Esophagus squamous epithelium (tissue), 5 donors: ENCODE measurements at places on chromosomes 4 and X.

GRCh38 chrX:150766351-150767044 lies 73.3 kb downstream of the MTMR1 start:
- no peak for DNase-seq

DNA sequence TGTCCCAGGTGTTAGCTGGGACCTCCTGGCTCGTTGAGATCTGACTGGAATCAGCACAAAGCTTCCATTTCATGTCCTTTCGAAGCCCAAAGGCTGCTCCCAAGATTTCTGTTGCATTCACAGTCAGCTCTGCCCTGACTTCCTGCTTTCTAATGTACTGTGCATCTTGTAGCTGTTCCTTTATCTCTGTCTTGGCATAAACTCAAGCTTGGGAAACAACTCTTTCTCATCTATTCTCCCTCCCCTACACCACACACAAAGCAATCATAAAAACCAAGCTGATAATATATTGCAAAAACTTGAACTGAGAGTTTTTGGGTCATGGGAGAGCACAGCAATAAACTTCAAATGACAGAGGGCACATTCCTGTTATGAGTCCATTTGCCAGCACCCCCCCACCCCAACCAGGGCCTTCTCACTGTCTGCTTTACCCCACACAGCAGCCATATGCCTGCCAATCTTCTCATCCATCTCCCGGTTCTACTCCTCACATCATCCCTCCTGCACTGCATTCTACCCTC lies 76.3 kb downstream of the SYNPO2 start:
- no peak for DNase-seq

- DNase-seq: no peak
Observed at GRCh38 chr4:150668824-150669223, 86.9 kb downstream of the MAB21L2 start.

DNA sequence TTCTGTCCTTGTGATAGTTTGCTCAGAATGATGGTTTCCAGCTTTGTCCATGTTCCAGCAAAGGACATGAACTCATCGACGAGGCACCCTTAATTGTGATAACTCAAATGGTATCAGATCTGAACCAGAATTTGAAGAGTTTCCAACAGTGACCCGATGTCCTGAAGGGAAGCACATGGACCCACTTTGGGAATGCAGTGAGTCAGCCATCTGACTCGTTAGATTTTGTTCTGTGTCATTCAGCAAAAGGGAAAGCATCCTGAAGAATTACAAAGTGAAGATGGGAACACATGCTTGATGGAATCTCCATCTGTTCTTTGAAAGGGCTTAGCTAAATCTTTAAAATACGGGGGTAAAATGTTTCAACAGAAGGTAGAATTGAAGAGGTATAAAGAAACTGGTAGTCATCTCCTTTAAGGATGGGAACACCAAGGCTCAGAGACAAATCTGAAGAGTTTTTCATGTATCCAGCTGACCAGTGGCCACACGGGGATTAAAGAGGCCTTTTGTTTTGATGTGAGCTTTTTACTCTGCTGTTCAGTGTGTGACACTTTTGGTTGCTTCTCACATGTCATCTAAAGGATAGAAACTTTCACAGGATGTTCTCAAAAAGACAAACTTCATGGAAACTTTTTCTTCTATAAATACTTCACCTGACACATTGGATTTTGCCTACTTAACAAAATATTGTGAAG lies 393.8 kb downstream of the INPP4B start:
- no peak for DNase-seq

DNA sequence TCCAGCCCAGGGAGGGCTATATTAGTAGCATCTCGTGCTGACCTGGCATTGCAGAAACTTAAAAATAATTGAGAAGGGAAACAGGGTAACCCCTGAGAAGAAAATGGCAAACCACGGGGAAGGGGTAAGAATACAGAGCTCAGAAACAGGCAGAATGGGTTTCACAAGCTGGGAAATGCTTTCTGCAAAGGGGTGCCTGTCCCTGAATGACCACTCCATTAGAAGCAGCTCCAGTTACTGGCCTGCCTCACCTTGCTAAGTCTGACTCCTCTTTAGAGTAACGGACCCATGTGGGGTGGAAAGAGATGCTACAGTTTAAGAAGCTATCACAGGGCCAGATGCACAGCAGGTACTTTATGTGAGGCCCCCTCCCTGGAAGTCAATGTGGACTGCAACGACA lies 2.5 kb downstream of the WDR1 start:
- DNase-seq: no peak

DNA sequence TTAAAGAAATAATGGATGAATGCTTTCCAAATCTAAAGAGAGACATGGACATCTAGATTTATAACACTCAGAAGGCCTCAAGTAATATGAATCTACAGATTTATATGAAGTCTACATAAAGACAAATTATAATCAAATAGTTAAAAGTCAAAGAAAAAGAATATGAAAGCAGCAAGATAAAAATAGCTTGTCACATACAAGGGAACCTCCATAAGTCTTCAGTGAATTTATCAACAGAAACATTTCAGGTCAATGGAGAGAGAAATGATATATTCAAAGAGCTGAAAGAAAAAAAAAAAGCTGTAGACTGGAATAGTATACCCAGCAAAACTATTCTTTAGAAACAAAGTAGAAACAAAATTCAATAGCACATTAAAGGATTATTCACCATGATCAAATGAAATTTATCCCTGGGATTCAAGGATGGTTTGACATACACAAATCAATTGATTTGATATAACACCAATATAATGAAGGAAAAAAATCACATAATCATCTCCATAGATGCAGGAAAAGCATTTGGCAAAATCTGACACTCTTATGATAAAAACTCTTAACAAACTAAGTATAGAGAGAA lies 346.6 kb upstream of the PABPC4L start:
- DNase-seq: no peak

- no peak for DNase-seq
Observed at GRCh38 chr4:68948985-68949384, 2.6 kb downstream of the UGT2A3 start.

DNA sequence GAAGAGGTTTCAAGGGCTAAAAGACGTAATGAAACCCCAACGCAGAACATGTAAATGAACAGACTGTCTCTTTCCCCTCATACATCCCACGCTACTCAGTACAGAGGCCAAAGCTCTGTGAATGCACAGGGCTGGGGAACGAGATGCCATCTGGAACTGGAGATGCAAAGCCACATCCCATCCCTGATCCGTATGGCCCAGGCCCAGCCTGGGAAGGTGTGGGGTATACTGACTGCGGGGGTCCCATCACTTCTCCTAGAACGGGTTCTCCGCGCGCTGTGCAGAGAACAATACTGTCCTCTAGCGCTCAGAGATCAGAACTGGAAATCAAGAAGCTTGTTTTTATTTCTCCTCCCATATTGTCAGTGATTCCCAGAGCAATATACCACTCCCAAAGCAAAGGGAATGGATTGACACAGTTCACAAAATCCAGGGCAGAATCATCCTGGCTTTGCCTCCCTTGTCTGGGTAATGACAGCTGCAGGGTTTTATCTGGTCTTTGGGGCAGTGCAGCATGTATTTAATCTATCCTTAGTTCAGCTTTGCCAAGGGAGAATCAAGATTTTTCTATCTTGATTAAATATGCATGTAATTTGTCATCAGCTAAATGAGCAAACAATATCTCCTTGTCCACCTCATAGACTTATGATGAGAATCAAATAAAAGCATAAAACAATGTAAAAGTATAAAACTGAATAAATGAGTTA lies 47.3 kb upstream of the TLR3 start:
- no peak for DNase-seq

GRCh38 chr4:38957261-38957815 lies 74.9 kb downstream of the TMEM156 start:
- no peak for DNase-seq

DNA sequence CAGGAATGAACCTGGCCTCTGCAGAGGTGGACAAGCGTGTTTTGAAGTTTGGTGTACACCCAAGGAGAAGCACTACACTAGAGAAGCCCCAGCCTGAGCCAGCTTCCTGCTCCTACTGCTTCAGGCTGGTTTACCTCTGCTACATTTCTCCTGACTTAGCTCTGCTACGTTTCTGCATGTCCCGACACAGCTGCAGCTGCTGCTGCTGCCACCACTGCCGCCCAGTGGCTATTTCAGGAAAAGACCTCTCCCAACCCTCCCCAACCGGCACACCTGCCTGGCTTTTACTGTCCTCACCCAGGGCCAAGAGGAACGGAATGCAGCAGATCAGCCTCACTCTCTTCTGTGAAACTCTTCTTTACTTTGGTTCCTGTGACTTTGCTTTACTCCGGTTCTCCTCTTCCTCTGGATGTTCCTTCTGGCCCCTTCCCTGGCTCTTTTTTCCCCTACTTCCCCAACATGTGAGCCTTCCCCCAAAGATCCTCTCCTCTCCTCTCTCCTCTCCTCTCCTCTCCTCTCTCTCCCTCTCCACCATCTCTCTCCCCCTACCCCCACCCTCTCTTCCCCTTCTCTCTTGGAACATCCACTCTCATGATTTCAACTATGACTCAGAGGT lies 3.1 kb upstream of the P2RY4 start:
- no peak for DNase-seq

- no peak for DNase-seq
Observed at GRCh38 chr4:80948141-80948540, 82.4 kb upstream of the BMP3 start.

- no peak for DNase-seq
Observed at GRCh38 chrX:81957900-81958545, 756.1 kb downstream of the SH3BGRL start.

- DNase-seq: no peak
Observed at GRCh38 chr4:8662776-8663175, 70.2 kb downstream of the CPZ start.

DNA sequence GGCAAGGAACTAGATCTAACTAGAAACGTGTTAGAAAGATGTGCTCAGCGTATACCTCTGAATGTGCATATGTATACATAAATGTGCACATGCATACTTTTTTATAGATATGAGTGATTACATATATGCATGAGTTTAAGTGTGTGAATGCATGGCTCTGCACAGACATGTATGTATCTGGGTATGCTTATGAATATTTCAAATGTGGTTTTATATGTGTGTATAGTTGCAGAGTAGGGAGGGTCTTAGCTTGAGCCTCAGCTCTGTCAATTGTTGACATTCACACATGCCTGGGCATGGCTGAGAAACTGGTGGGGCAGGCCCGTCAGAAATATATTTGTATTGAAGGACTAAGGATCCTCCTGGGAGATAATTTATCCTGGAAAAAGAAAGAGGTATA lies 31.1 kb downstream of the RAP2C start:
- DNase-seq: no peak

- DNase-seq: no peak
Observed at GRCh38 chr4:86152454-86152853, 207.4 kb downstream of the MAPK10 start.

DNA sequence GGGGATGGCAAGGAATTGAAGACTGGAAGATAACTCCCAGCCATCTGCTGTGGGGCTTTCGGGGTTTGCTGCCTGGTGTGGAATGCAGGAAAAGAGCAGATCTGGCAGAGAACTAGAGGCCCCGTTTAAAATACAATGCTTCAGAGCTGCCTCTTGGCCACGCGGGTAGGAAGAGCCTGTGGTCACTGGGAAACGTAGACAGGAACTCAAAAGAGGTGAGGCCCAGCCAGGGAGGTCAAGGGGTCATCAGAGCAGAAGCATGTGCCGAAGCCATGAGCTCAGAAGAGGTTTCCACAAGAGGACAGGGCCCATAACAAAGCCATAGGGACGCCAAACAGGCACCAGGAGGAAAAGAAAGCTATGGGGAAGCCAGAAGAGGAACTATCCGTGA lies 14.5 kb upstream of the STS start:
- DNase-seq: no peak

DNA sequence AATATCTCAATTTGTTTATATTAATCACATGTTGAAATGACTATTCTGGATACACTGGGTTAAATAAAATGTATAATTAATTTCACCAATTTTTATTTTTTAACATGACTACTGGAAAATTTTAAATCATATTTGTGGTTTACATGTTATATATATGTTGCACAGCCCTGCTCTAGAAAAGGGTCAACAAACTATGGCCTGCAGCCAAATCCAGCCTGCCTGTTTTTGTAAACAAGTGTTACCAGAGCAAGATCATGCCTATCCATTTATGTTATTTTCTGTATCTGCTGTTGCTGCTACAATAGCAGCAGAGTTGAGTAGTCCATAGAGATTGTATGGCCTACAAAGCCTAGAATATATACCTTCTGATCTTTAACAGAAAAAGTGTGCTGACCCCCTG lies 1.2 kb downstream of the TCEANC start:
- no peak for DNase-seq

DNA sequence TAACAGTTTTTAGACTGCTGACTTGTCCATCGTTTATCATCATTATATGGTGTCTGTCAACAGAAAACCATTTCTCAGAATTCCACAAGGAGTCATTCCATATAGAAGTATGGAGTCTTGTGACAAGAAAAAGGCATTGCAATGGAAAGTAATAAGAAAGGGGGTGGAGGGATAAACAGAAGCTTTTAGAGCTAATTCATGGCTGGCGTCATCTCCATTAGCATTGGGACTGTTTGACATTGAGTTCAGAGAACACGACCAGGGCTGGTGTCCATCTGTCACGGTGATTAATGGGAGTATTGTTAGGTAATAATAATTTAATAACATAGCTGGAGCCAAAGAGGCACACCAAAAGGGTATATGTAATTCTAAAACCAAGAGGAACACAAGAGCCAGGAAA lies 101.9 kb upstream of the SFRP2 start:
- DNase-seq: no peak

GRCh38 chr4:85828027-85828890 lies 353.3 kb downstream of the ARHGAP24 start:
- no peak for DNase-seq

- DNase-seq: peak; percentile 10
Observed at GRCh38 chrX:40176351-40177116, 78.8 kb upstream of the BCOR start.

DNA sequence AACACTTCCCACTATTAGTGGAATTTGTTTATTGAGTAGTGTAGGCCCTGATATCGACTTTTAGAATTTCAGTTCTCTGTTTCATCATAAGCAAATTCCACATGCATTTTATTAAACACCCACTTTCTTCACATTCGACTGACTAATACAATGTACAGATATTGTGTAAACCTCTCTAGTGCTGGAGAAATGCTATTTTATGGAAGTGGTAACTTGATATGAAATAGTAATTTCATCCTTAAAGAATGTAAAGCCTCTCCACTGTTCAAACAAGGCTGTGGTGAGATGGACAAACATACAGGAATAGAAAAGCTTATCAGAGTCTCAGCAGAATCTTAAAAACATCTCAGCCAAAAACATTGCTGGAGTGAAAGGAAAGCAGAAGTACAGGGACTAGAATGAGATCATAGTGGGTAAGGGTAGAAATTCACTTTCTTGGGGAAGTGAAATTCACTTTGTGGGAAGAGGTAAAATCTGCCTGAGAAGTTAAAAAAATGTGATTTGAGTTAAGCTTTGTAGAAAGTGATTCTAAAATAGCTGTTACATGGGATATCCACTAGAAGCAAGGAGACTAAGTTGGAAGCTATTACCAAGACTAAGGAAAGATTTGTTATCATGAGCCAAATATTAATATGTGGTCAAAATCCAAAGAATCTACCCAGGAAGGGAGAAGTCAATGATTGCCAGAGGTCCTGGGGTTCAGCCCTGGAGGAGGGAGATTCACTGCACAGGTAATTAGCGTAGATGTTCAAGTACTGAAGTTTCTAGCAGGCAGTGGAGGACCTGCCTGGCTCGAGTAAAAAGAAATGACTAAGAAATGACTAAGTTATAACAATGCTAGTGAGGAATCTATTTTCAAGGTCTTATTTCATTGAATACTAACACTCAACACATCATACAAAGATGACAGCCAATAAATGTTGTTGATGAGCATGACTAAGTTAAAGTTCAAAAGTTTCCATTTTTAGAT lies 398.3 kb upstream of the FAM47C start:
- no peak for DNase-seq
